ENCODE measurements at places on chromosomes 1 and 21.

DNA sequence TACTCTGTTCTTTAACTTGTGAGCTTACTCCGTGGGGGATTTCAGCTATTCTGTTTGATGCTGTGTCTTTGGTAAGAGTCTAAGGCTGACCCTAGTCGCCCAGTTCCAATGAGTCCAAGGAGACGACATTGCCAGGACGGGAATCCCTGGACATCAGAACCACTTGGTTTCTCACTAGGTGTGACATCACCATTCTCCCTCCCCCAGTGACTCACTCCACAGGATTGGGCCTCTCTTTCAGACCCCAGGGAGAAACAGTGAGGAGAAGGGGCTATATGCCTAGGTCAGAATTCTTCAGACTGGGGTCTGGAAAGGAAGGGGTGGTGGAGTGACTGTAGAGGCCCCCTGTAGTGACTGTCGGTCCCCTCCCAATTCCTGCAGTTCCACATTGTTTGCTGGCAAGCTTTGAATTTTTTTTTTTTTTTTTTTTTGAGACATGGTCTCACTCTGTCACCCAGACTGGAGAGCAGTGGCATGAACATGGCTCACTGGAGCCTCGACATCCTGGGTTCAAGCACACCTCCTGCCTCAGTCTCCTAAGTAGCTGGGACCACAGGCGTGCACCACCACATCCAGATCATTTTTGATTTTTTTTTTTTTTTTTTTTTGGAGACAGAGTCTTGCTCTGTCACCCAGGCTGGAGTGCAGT is 21.3 kb downstream of the ALPL start:
- no peak for DNase-seq

DNA sequence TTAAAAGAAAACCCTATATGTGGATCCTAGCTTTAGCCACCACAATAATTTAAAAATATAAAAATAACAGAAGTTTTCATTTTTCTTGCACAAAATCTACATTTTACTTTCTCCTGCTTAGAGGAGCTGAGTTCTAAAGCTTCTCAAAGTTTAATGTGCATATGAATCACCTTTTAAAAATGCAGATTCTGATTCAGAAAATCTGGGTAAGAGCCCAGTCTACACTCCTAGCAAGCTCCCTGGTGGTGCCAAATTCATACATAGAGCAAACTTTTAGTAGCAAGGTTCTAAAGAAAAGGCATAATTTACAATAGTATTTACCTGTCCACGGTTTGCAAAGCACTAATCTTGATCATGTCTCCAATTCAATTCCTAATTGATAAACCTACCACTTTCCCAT is 19.3 kb downstream of the RSBN1 start:
- no peak for DNase-seq

DNA sequence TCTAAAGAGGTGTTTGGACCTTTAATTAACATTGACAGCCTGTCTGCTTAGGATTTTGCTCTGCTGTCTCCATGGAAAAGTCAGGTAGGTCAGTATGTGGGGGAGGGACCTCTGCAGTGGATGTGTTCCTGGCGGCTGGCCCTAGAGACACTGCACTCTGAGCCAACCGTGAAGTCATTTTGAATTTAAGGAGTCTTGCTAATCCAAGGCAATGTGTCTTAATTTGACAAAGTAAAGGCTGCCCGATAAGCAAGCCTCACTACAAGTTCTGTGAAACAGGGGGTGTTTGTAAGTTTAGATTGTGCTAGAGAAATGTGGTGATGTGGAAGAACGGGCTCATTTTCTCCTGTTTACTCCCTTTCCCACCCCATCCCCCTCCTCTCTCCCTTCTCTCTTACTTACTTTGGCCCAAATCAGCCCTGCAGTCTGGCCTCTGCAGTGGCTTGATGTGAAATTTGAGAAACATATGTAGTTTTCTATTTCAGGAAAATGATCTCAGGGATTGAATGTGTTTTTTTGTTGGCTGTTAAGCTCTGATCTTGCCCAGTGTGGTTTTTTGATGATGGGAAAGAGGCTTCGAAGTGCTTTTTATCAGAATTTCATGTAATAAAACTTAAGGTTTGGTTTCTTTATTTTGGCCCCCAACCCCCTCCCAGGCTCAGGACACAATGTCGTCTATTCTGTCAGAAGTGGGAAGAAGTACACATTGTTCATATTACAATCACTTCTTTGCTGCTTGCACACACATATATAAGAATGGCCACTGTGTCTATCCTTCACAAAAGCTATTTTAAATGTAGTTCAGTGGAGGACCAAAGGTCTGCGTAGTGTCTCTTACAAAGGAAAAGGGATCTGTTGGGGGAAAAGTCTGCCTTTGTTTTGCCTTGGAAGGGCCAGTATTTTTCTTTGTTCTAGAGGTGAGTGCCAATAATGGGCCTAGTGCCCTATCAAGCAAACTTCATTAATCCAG is 96.6 kb downstream of the FGGY start:
- no peak for DNase-seq

- no peak for DNase-seq
Observed at GRCh38 chr1:33971913-33972312, 108.0 kb downstream of the HMGB4 start.

DNA sequence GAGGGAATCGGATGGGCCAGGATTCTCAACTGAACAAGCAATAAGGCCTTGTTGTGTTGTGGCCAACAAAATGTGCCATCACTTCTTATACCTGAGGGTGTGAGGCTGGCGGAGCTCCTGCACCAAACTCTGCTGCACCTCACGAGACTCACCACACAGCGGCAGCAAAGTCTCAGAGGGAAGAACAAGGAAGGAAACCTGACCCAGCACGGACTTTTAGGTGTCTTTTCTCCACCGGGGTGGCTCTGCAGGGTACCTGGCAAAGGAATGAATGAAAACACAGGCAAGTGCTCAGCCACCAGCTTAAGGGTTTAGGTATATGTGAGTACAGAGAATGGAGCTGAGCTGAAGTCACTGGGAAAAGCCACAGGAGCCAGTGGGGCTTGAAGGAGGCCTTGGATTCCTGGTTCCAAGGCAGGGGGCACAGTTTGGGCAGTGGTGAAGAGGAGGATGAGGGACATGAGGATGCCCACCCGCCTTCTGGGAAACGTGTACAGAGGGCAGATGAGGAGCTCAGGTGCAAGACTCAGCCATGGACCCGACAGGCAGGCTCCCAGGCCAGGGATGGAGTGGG is 31.1 kb upstream of the HSD3B1 start:
- no peak for DNase-seq

DNA sequence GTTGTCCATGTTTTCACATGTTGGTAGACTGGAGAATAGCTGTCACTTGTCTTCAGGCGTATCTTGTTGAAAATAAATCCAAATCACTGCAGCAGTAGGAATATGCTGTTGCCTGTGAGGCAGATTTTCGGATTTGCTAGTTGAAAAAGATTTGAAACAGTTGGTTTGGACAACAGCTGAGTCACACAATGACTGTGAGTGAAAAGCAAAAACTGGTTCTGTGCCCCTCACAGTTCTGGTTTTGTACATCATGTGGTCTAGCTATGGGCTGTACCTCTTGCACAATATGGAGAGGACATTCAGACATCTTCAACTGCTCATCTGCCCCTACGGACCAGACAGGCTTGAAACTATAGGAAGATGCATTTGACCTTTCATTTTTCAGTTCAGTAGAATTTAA is 1.8 kb downstream of the ARF1 start:
- no peak for DNase-seq

DNA sequence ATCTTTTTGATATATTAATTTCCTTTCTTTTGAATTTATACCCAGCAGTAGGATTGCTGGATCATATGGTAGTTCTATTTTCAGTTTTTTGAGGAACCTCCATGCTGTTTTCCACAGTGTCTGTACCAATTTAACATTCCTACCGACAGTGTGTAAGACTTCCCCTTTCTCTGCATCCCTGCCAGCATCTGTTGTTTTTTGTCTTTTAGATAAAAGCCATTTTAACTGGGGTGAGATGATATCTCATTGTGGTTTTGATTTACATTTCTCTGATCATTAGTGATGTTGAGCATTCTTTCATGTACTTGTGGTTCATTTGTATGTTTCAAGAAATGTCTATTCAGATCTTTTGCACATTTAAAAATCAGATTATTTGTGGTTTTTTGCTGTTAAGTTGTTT is 62.4 kb upstream of the STUM start:
- DNase-seq: no peak

DNA sequence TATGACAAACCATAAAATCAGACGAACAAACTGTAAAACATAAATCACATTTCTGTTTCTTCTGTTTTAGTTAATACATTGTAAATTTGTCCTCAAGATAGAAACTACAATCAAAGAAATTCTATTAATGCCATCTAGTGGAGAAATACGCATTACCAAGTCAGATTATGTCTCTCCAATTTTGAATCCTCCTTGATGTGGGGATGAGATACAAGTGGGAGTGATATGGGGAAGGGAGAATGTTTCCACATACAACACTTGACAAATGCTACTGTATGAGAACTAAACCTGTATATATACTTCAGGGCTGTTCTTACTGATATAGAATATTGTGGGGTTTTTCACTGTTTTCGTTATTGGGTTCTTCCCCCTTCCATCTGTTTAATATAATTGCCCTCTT is 2.6 kb downstream of the HFM1 start:
- DNase-seq: no peak

- no peak for DNase-seq
Observed at GRCh38 chr1:100622037-100622436, 84.1 kb downstream of the GPR88 start.

DNA sequence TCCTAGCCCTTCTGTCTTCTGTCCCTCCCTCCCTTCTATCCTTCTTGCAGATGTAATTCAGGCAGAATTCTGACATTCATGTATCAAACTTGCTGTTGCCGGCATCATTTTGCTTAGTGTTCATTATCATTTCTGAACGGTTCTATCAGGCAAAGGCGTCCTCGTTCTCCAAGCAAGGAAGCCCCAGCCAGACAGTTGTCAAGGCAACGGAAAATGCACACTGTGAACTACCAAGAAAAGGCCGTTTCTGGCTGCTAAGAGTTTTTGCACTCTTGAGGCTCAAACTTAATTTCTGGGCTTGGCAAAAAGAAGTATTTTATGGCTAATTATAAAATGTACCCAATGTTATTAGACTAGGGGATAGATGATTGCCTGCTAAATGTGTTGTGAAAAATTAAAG is 164.7 kb upstream of the KCNJ15 start:
- DNase-seq: no peak

DNA sequence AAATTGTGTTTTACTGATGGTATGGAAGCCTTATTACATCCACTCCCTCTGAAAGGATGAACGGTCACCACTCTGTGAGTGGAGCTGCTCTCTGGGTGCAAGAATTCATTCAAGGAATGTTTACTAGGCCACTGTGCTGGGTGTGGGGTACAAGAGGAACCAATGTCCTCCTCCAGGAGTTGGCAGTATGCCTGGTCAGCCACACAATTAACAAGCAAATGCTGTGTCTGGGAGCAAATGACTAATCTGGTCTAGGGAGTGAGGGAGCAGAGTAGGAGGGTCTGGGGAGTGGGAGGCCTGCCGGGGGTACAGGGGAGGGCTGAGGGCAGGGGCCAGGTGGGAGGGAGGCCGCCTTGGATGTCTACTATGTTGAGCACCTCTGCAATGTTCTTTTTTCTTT is 27.2 kb upstream of the TDRD10 start:
- DNase-seq: no peak

DNA sequence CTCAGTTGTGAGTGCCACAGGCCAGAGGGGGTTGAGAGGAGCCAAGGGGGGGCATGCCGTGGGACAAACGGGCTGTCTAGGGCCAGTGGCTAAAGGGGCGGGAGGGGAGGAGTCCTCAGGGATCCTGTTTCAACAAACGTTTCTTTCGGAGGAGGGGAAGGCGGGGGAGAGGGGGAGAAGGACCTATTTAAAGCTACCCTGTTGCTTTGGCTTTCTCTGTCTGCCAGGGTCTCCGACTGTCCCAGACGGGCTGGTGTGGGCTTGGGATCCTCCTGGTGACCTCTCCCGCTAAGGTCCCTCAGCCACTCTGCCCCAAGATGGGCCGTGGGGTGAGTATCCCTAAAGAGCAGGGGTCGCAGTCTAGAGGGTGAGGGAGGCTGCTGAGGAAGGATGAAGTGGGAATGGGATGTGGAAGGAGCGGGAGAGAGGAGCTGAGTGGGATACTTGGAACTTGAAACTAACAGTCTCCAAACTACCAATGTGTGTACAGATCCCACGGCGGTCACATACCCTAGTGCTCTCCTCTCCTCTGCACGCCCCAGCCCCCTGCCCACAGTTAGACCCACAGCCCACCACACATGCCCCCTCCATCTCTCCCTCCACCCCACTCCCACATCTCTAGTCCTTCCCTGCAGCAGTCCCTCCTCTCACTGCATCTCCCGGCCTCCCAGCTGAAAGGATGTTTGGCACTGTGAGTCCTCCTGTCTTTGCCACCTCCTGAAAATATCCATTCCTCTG is at the start of gene ATP1A2:
Gene ATP1A2 (plus strand): TSS at position 215 of the 738 bp plus-strand sequence. CDS start 103 bp downstream, at position 318.
- DNase-seq: no peak

DNA sequence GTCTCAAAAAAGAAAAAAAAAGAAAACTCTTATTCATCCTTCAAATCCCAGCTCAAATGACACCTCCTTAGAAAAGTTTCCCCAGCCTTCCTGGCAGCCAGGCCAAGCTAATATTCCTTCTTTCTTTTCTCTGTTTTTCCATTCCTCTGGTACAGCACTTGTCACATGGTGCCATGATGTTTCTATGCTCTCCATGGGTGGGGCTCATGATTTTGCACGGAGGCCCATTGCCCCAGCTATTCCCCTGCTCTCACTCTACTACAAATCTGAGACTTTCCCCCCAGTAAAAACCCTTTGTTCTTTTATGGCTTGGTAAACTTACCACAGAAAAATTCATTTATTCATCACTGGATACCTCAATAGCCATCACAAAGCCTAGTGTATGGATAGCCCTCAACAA is 26.5 kb downstream of the OLFML2B start:
- no peak for DNase-seq

GRCh38 chr1:165703648-165704047 is 5.3 kb upstream of the ALDH9A1 start:
- no peak for DNase-seq

DNA sequence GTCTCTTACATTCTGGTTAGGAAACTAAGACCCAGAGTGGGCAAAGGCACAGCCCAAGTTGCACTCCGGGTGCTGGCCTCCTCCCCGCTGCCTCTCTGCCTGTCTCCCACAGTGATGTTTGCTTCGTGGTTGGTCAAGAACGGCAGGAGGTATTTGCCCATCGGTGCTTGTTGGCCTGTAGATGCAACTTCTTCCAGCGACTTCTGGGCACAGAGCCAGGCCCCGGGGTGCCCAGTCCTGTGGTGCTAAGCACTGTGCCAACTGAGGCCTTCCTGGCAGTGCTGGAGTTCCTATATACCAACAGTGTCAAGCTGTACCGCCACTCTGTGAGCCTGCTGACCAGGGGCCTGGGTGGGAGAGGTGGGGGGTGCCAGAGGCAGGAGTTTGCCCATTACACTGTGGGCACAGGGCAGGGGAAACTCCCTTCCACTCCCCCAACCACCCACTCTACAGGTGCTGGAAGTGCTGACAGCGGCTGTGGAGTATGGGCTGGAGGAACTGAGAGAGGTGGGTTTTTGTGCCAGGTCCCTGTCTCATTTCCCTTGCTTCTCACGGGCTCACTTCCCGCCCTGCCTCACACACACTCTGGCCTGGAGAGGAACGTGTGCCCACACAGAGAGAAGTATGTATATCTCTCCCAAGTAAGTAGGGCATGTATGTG is 1.9 kb downstream of the BTBD19 start:
- peak; percentile 59 for DNase-seq

All from CD4-positive, alpha-beta T cell treated with Interferon alpha-2 for 1 hour (primary cell).